ENCODE measurements at places on chromosomes 12 and 14.

GRCh38 chr12:2319737-2320506 is 267.1 kb downstream of the CACNA1C start:
- no peak for DNase-seq

- DNase-seq = peak; percentile 65
Observed at GRCh38 chr14:76918256-76918781, 92.1 kb downstream of the LRRC74A start.

- DNase-seq = no peak
Observed at GRCh38 chr14:54669721-54670561, 103.0 kb downstream of the SAMD4A start.

- no peak for DNase-seq
Observed at GRCh38 chr12:62146318-62146717, 113.9 kb upstream of the USP15 start.

DNA sequence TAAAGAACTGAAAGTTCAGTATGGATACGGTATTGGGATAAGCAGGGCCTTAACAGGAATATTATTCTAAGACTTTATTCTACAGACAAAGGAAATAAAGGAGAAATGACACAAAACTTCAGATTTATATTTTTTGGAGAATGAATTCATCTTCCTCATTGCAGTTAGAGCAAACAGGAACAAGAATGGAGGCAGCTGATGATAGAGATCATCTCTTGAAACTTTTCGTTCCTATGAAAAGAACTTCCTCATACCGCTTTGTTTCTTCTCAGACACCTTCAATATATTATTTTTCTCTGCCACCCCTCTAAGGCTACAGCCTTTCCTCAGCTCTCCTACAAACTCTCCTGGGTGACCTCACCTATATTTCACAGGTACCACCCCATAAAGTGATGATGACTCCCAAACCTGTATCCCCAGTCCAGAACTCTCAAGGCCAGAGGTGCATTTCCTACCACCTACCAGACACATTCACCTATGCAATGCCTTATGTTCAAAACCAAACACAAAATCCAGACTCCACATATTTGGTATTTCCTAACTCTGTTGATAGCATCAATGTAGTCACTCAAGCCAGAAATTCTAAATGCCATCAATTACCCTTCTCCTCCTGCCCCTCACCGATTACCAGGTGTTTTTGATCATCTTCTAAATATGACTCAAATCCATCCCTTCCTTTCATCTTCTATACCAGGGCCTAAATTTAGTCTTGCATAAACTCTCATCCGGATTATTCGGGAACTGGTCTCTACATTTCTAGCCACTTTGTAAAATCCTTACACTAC is 7.4 kb downstream of the MAP4K5 start:
- DNase-seq = no peak

DNA sequence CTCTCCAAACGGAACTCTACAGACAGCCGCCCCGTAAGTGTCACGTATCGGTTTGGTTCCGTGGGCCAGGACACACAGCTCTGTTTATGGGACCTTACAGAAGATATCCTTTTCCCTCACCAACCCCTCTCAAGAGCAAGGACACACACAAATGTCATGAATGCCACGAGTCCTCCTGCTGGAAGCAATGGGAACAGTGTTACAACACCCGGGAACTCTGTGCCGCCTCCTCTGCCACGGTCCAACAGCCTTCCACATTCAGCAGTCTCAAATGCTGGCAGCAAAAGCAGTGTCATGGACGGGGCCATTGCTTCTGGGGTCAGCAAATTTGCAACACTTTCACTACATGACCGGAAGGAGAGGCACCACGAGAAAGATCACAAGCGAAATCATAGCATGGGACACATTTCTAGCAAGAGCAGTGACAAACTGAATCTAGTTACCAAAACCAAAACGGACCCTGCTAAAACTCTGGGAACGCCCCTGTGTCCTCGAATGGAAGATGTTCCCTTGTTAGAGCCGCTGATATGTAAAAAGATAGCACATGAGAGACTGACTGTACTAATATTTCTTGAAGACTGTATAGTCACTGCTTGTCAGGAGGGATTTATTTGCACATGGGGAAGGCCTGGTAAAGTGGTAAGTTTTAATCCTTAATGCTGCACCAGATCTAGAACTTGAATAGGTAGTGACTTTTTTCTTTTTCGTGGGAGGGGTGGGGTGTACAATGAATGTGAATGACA is 69.7 kb downstream of the WDR20 start:
- DNase-seq = no peak

DNA sequence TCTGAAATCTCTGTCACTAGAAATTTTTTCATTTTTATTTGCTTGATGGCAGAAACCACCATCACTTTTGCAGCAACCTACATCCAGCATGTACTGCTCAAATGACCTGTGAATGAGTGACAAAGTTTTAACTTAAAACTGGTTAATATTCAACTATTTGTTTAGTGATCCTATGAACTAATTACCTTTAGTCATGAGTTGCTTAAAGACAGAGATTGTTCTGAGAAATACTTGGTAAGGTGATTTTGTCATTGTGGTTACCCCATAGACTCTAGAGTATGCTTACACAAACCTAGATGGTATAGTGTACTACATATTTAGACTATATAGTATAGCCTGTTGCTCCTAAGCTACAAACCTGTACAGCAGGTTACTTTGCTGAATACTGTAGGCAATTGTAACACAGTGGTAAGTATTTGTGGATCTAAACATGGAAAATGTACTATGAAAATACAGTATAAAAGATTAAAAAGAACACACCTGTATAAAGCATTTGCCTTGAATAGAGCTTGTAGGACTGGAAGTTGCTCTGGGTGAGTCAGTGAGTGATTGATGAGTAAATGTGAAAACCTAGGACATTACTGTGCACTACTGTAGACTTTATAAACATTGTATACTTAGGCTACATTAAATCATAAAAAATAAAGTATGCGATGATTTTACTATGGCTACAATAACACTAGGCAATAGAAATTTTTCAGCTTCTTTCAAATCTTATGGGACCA is 256.6 kb upstream of the PPFIA2 start:
- DNase-seq = no peak
